ENCODE measurements at places on chromosomes 16 and 17. TPM values are rescaled to one million over a fixed set of nuclear protein-coding genes. Genes with fewer than 3 reads are reported as not detected.

RPS2 gene
- 4,232 TPM for total RNA-seq

MSLN gene
- total RNA-seq, result 3.9 TPM

ZNF597 gene
- 0.76 TPM for total RNA-seq

KRTAP3-1 gene
- total RNA-seq, result not detected

MT1A gene
- total RNA-seq, result 2.0 TPM

SLC35G6 gene
- not detected for total RNA-seq

HAS3 gene
- total RNA-seq, result 0.08 TPM

CES4A gene
- total RNA-seq, result 3.0 TPM

MT4 gene
- total RNA-seq, result not detected

RNF112 gene
- total RNA-seq, result not detected

DPEP2 gene
- total RNA-seq, result not detected

SDR42E2 gene
- total RNA-seq, result 0.05 TPM

TAT gene
- total RNA-seq, result not detected

TSPAN10 gene
- 0.10 TPM for total RNA-seq

SLX4 gene
- 6.4 TPM for total RNA-seq

SBK1 gene
- total RNA-seq, result 0.42 TPM

ZFHX3 gene
- total RNA-seq, result 2.6 TPM

Data from HT-29 (cell line).